ENCODE measurements at places on chromosomes 6 and 20.

DNA sequence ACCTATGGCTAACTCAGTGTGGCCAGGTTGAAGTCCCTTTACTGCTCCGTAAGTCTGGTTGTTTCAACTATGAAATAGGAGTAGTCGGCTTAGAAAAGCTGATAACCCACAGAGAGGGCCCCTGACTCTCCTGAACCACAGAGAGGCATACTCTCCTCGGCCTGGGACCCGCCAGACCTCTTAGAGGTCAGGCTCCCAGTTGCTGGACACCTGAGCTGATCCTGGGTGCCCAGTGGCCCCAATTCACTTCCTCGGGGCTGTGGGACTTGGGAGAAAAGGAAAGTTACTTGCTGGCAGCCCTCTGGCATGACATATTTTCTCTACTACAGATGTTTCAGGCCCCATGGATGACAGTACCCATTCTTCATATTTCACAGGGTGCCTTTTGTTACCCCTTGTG is 34.2 kb upstream of the EYA4 start:
- no peak for DNase-seq

DNA sequence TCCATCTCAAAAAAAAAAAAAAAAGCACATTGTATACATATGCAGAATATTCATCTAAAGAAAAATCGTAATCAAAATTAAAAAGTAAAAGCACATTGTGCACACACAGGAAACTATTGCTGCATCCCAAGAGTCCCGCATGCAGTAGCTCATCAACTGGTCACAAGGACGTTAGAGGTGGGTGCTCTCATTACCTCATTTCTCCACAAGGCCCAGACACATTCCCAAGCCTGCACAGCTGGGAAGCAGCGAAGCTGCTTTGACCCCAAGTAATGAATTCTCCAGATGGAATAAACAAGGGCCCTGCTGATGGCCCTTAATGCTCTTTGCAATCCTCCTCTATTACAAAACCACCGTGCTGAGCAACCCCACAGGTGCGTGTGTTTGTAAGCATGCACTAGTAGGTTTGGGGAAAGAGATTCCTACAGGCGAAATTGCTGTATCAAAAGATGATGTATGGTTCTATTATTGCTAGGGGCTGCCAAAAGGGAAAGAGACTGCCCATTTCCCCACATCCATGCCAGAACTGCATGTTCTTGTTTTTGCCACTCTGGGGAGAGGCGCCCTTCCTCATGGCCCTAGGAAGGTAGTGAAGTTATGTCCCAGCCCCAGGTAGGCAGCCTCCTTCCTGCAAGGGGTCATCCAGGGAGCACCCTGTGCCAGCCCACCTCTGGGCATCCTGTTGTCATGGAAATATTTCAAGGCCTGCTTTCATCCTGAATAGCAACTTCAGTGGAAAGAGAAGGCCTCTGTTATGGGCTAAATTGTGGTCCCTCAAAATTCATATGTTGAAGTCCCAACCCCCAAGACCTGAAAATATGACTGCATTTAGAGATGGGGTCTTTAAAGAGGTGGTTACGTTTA is 34.6 kb upstream of the PTGIS start:
- no peak for DNase-seq

GRCh38 chr6:165298402-165298801 is 11.0 kb downstream of the C6orf118 start:
- DNase-seq: no peak

DNA sequence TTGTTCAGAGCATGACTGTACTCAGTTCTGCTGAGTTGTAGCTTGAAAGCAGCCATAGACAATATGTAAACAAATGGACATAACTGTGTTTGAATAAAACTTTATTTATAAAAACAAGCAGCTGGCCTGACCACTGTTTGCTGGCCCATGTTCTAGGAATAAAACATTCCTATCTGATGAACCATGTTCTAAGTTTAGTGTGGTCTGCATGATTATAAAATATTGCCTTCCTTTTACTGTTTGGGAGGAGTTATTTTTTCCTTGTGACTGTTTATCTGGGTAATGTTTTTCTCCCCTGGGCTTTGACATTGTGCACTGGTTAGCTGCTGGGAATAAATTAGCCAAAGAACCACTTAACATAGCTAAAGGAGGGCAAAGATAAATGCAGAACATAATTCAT is 55.1 kb downstream of the CDS2 start:
- DNase-seq: no peak

DNA sequence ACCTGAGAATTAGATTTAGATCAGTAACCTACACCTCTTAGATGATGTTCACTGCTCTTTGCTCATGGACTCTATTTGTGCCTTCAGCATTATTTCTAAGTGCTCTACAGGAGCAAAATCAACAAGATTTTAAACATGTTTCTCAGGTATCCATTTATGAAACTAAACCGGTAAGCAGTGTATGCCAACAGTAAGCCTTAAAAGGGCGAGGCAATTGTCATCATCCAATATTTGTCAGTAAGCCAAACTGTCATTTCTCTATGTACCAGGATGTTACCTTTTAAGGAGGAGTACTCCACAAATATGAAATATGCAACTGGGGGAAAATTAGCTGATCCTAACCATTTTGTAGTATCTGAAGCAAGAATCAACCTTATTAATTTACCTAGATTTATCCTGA is 69.6 kb upstream of the ZNF184 start:
- no peak for DNase-seq
